ENCODE measurements at places on chromosomes 16 and 17. TPM values are rescaled to one million over a fixed set of nuclear protein-coding genes. Genes with fewer than 3 reads are reported as not detected.

Gene CMTM1
- 2.0 TPM for total RNA-seq

Gene CA7
- total RNA-seq, result not detected

Gene CD300H
- total RNA-seq, result not detected

Gene TBC1D3I
- not detected for total RNA-seq

Gene HIC1
- total RNA-seq, result 58.0 TPM

Gene ZNF629
- 22.2 TPM for total RNA-seq

Gene TMC8
- 18.3 TPM for total RNA-seq

Gene FBXL16
- 2.4 TPM for total RNA-seq

Gene MYO15B
- total RNA-seq, result 325 TPM

Gene FOXN1
- not detected for total RNA-seq

Gene TBC1D3C
- not detected for total RNA-seq

Gene PLLP
- total RNA-seq, result 162 TPM

Gene C17orf100
- total RNA-seq, result 3.5 TPM

Gene HP
- total RNA-seq, result 1.5 TPM

Gene NLE1
- 16.4 TPM for total RNA-seq

Gene GPR139
- total RNA-seq, result not detected

Gene MBTD1
- 17.1 TPM for total RNA-seq

Gene SCIMP
- total RNA-seq, result 1.1 TPM

Gene CORO7
- total RNA-seq, result 27.8 TPM

Gene CDC6
- 0.44 TPM for total RNA-seq

Gene KCNH6
- not detected for total RNA-seq

Gene CHST5
- 0.30 TPM for total RNA-seq

Gene SPATA32
- total RNA-seq, result not detected

Gene KIF2B
- total RNA-seq, result not detected

Gene NECAB2
- not detected for total RNA-seq

Gene PHB1
- total RNA-seq, result 114 TPM

Gene HOXB1
- total RNA-seq, result not detected

Gene CD300LF
- total RNA-seq, result 2.1 TPM

Gene HS3ST6
- total RNA-seq, result not detected

Gene FAM222B
- total RNA-seq, result 8.3 TPM

Gene FAM171A2
- total RNA-seq, result 5.4 TPM

Gene KRTAP1-5
- total RNA-seq, result not detected

Gene ZP2
- total RNA-seq, result not detected

Gene MYCBPAP
- 6.8 TPM for total RNA-seq

Gene SYNRG
- 26.8 TPM for total RNA-seq

Gene KRT24
- not detected for total RNA-seq

Gene LRRC46
- not detected for total RNA-seq

Gene TP53TG3
- total RNA-seq, result not detected

Gene CDH5
- 79.3 TPM for total RNA-seq

All from tibial nerve (tissue), 4 donors.